NCI-H187 treated with DMSO at 0.1 percent for 48 hours (cell line): ENCODE measurements at places on chromosomes 2 and 18.

DNA sequence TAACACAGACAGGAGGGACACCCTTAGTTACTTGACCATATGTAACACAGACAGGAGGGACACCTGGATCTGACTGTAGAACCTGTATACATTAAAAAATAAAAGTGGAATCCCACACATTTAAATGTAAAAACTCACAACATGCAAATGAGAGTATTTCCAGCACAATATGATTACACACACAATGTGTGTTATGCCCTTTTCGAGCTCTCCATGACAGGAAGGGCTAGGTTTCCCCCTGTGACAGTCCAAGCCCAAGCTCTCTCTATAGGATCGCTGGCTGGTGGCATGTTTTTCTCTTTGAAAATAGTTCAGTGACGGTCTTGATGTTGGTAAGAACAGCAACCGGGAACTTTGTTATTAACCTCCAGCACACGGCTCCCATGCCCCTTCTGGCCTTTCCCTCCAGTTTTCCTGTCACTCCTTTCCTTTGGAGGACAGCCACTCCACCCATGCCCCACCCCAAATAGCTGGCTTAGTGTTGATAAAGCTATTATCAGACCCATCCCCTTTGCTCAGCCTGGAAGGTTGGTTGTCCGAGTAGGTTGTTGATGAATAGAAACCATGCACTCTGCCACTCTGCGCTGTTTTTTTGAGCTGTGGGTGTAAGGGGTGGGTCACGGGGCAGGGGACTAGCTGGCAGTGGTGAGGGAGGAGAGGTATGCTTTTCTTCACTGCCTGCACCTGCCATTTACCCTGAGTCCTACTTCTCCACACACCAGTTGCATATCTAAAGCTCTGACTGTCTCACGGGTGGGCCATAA, 2.7 kb downstream of the RASGRP3 start:
- no peak for DNase-seq

GRCh38 chr2:129058981-129059380, 740.3 kb upstream of the HS6ST1 start:
- DNase-seq, result no peak

- no peak for DNase-seq
These were observed 60.1 kb upstream of the ROCK2 start for GRCh38 chr2:11404376-11405073.

GRCh38 chr2:167292430-167293171, 404.3 kb downstream of the XIRP2 start:
- DNase-seq, result peak; percentile 13

DNA sequence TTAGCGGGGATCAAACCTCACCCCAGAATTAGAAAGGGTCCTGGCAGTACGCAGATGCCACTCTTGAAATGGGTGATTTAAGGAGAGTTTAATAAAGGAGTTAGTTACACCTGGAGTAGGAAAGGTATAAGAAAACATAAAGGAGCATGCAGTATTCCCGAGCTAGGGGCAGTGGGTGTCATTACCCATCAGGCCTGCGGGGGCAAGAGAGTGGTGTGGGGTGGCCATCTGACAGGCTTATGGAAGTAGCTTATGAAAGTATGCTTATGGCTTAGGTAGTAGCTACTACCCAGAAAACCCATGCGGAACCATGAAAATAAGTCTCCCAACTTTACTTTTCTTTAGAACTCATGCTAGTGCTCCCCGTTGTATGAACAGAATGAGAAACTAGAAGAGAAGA, 568.9 kb upstream of the ACVR2A start:
- no peak for DNase-seq

DNA sequence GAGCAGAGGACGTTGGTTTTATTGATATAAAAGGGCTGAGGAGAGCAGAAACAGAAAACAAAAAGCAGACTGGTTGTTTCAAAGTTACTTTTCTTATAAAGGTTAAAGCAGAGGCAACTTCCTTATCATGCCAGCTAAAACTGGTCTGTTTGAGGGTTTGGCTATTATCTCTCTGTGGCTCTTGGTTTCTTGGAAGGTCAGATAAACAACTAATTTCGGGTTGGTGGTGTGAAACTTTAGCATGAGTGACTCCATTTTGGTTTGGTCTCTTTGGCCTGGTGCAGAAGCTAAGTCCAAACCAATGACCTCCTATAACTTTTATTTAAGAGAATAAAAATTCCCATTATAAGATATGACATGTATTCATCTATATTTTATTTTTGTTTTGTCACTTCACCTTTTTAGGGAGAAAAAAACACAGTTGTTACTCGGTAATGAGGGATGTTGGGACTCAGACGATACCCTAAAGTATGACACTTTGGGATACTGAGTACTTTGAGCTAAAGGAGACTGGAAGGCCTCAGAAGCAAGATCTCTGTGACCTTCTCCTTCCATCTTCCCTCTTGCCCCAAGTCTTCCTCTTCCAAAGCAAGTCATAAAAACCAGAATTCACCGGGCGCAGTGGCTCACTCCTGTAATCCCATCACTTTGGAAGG, 23.3 kb downstream of the TNFAIP6 start:
- DNase-seq, result no peak

- no peak for DNase-seq
These were observed 246.4 kb upstream of the PXDN start for GRCh38 chr2:1990724-1991123.

- no peak for DNase-seq
These were observed 40.0 kb downstream of the COA5 start for GRCh38 chr2:98568161-98568956.
